ENCODE measurements at places on chromosomes 12 and 14.

GRCh38 chr12:10128687-10129086 lies 1.3 kb downstream of the CLEC7A start:
- no peak for DNase-seq

- DNase-seq = no peak
Observed at GRCh38 chr14:46091819-46092218, 559.8 kb downstream of the RPL10L start.

GRCh38 chr12:57416039-57416996 lies 14.5 kb downstream of the R3HDM2 start:
- no peak for DNase-seq

DNA sequence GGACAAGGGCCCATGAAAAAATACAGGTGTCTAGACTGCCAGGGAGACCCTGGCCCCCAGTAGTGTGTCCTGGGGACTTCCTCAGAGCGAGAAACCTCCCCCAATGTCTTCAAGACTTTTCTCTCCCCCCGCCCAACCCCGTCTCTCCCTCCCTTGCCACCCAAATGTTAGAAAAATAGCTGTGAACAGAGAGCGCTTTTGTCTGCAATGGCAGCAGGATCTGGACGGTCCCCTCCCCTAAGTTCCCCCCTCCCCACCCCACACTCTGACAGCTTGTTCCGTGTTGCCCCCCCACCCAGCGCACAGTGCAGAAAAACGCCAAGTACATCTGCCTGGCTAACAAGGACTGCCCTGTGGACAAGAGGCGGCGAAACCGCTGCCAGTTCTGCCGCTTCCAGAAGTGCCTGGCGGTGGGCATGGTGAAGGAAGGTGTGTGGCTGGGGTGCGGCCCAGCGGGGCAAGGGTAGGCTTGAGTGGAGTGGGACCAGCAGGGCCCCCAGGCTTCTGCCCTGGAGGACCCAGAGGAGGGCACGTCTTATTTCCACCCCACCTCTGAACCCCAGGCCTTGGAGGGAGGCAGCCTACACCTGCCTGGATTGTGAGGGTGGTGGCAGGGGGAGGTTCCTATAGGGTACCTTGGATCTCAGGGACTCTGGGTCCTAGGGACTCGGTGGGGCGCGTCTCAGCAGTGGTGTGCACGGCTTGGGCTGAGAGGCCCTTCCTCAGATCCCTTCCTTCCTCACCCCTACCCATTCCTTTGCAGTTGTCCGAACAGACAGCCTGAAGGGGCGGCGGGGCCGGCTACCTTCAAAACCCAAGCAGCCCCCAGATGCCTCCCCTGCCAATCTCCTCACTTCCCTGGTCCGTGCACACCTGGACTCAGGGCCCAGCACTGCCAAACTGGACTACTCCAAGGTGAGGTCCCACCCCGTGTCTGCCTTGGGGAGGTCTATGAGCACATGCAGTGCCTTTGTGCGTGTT lies 4.8 kb downstream of the NR4A1 start:
- no peak for DNase-seq

GRCh38 chr14:36866867-36867266 lies 205.2 kb downstream of the PAX9 start:
- DNase-seq = no peak

- no peak for DNase-seq
Observed at GRCh38 chr12:116059904-116060303, 217.6 kb downstream of the MED13L start.

GRCh38 chr14:95255487-95255886 lies 64.2 kb downstream of the CLMN start:
- DNase-seq = peak; percentile 79

GRCh38 chr14:85583380-85583779 lies 53.4 kb downstream of the FLRT2 start:
- no peak for DNase-seq

DNA sequence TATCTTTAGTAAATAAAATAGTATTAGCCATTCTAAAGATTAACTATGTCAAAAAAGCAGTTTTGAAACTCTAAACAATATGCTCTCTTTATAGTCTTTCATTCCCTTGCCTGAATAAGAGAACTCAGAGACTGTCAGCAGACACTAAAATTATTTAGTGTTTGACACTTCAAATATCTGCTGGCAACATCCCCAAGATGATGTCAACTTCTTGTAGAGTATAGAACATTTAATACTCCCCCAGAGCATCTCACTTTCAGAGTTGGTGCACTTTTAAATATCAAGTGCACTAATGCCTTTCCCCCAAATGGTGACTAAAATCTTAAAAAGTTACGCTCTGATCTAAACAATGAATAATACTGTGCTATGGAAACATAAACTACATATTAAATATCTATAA lies 374.9 kb downstream of the SLC6A15 start:
- DNase-seq = no peak

DNA sequence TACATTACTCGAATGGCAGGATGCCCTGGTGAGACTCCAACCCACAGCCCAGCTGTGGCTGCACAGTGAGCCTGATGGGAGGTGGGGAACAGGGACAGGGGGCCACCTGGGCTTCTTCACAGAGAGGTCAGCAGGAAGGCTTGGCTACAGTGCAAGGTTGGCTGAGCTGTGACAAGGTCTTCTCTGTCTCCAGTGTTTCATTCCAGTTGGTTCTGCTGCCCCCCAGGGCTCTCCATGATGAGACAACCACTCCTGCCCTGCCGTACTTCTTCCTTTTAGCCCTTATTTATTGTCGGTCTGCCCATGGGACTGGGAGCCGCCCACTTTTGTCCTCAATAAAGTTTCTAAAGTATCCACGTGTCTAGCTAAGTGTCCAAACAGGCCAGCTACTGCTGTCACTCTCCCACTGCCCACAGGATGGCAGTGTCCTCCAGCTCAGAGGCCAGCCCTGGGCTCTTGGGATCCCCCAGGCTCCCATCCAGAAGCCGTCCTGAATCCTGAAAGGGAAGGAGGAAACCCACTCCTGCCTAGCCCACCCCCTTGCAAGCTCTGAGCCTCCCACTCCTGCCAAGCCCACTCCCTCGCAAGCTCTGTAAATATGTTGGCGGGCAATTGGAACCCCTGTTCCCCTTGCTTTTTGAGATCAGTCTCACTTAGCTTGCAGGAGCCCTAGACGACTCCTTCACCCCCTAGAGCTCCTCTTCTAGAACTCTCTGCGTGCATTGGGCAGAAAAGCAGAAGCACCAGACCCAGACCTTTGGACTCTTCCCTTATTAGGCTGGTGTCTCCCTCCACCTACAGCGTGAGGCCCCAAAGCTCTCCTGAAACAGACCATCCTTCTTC lies 5.4 kb downstream of the C1QL4 start:
- DNase-seq = peak; percentile 69

DNA sequence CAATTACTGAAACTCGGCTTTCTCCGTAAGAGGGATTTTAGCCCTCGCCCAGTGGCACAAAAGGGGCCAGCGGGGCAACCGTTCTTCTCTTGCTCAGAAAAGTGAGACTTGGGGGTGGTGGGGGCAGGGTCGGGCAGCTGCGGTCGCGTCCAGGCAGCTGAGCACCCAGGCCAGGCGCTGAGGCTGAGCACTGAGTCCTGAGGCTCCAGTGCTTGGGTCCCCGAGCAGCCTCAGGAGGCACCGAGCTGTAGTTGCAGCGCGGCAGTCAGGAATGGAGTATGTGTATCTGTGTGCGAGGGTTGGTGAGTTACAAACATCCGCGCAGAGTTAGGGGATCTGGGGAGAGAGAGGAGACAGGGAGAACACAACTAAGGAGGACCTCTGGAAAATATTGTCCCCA lies 4.1 kb upstream of the HOXC6 start:
- DNase-seq = no peak

GRCh38 chr14:66163023-66163422 lies 323.1 kb upstream of the CCDC196 start:
- DNase-seq = no peak

DNA sequence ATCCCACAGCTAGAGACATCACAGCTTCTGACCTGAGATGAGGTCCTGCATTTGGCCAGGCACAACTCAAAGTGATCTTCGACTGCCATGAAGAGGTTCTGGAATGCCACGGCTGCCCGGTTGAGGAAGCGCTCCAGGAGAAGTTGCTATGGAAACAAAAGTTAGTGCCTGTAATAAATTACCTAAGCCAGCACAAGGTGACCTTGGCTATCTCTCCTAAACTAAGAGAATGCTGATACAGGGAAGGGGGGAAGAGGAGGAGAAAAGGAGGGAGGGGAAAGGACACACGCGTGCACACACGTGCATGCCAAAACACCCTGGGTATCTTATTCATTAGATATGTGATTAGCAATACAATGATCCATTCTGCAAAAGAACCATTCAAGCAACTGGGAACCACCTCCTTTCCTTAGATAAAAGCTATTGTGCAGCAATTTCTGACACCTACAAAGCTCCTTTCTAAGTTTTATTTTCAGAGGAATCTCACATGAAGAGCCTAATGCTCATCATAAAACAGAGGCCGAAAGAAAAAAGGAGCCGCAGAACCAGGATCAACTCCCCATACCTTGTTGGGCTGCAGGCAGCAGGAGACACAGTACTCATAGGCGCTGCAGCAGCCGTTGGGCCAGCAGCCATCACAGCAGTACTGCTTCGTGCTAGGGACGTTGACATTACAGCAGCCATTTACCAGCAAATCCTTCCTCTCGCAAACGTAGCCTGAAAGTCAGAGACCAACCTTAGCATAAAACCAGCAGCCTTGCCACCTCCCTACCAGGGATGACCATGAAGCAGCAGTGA lies 17.9 kb downstream of the SPRING1 start:
- DNase-seq = no peak

DNA sequence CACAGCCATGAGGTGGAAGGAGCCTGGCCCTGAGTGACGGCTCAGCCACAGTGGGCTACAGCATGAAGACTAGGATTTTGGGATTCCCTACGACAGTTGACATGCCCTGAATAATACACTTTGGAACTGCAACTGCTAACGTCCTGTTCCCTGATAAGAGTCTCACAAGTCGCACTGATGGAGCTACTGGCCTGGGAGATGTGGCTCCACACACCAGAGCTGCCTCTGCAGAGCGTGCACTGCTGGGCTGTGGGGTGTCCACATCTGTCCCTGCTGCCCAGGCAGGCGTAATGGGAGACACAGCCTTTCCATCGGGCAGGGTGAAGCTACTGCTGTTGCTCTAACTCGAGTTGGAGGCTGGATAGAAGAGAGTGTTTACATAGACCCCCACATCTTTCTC lies 42.7 kb upstream of the RASSF3 start:
- no peak for DNase-seq

DNA sequence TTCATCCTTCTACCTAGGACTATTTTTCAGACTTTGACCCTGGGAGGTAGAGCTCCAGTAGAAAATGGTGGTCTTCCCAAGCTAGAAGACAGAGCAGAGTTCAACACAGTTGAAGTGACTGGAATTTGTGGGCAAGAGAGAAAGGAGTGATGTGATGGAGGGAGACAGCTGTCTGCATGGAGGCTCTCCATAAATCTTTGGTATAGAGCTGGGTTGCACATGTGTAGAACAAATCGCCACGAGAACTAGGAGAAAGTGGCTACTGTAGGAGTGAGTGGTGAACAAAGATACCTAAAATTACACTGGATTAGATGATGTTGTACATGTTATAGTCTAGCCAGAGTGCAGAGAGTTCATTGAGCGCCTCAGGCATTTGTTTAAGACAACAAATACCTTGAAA lies 14.5 kb downstream of the GPR135 start:
- DNase-seq = no peak
